ENCODE measurements at places on chromosomes 4 and X. TPM values are rescaled to one million over a fixed set of nuclear protein-coding genes. Genes with fewer than 3 reads are reported as not detected.

The ARSJ gene
- 48.6 TPM for total RNA-seq

The PCSK1N gene
- 10.7 TPM for total RNA-seq

The NUDT10 gene
- total RNA-seq, result 1.2 TPM

The FAM184B gene
- total RNA-seq, result 0.10 TPM

The MAGEC1 gene
- not detected for total RNA-seq
